ENCODE measurements at places on chromosomes 12 and 14.

DNA sequence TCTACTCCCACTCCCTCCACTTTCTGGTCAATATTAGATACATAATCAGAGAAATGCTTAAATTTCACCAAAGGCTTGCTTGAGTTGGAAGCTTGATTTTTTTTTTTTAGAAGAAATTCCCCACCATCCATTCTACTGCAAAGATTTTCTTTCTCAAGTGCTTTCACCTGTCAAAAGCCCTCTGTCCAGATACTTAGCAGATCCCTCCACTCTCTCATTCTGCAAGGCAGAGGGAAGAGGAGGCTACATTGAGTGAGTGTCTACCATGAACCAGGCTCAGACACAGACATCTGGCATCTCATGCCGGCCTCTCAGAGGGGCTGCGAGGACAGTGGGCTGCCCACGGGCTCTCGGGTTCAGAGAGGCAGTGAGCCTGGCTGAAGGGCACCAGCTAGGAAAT lies 127.6 kb upstream of the GSC start:
- DNase-seq: no peak

- DNase-seq: no peak
Measured at GRCh38 chr12:48388938-48389337, 38.2 kb upstream of the ZNF641 start.

GRCh38 chr12:77572371-77572770 lies 258.3 kb upstream of the NAV3 start:
- DNase-seq: no peak

DNA sequence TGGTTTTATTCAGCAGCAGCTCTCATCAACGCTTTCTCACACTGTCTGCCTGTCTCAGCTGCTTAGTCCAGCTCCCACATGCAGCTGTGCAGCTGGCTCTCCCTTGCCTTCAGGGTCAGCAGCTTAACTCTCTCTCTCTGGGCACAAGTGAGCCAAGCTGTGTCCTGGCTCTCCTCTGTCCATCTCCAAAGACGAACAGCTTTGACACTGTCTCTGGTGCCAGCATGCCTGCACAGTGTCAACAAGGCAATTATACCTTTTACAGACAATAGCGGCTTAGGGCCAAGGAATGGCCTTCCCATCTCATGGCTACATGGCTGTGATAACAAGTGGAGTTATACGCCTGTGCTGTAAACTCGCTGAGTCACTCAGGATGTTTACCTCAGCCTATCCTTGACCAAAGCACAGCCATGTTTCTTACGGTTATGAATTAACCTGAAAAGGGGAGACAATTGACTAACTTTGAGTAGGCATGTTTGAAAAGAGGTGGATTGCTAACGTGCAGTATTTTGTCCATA lies 38.4 kb upstream of the MANSC4 start:
- no peak for DNase-seq

DNA sequence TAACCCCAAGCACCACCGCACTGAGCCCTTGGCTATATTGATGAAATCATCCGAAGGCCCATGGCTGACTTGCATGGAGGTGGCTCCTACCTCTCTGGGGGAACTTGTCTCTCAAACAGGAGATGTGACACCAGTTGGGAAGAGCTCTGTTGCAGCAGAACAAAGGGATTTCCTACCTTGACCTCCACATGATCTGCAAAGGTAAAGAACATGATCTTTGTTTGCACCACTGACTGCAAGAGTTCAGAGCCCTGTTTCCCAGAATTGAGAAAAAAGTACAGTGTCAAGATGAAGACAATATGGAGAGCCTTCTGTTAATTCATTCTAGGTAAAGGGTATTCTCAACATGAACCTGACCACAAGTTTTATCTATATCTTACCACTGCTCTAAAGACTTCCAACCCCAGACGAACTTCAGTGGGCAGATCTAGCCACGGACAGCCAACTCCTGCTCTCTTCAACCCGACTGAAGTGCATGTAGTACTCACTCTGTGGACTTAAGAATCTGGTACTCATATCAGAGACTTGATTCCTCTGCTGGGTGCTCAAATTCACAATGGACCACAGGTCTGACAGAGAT lies 32.1 kb downstream of the ZFYVE26 start:
- no peak for DNase-seq

- DNase-seq: no peak
Measured at GRCh38 chr12:21823581-21823980, 49.1 kb upstream of the KCNJ8 start.

- no peak for DNase-seq
Measured at GRCh38 chr12:25789541-25789944, 168.9 kb upstream of the RASSF8 start.

DNA sequence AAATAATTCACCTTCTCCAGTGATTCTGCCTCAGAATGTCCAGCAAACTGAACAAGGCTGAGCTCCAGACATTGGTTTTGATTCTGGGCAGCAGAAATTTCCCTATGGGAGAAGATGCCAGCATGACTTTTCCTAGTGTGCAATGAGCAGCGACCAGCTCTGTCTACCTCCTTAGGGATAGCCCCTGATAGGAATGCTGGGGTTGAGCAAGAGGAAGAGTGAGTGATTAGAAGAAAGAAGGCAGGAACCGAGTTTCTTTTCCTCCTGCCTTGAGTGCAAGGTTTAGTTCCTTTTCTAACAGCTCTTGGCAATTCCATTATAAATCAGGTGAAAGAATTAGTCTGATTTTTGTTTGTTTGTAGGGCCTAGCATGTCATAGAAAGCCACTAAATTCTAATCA lies 379.0 kb downstream of the DAD1 start:
- no peak for DNase-seq

- DNase-seq: no peak
Measured at GRCh38 chr14:56874375-56874774, 64.1 kb upstream of the OTX2 start.

DNA sequence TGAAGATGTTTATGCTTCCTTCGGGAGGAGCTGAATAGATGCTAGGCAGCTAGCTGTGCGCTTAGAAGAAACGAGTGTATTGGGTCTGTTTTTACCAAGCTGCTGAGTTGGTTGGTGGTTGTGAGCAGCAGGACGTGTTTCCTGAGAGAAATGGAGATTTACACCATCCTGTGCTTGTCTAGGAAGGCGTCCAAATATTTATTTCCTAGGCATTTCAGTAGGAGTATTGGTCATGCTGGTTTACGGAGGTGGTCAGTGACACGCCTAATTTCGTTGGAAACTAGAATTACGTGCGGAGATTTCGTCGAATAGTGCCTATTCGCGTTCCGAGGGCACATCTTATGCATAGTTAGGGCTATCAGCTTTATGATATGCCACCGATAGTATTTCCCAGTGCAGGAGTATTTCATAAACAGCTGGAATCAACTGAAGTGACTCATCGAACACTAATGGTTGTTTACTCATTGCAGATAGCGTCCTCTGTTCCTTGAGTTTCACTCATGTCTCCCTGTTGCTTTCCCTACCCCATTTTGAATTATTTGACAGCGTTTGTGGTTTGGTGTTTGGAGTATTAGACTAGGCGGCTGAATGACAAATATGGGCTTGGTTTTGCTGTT lies 780 bp downstream of the TBC1D15 start:
- DNase-seq: no peak

DNA sequence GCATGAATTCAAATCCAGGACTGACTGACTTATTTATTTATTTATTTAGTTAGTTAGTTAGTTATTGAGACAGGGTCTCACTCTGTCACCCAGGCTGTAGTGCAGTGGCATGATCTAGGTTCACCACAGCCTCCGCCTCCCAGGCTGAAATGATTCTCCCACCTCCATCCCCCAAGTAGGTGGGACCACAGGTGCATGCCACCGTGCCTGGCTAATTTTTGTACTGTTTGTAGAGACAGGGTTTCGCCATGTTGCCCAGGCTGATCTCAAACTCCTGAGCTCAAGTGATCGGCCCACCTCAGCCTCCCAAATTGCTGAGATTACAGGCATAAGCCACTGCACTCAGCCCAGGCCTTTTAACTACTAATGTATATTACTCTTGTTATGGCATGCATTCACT lies 36.0 kb downstream of the BTG1 start:
- DNase-seq: no peak

- DNase-seq: no peak
Measured at GRCh38 chr12:66188584-66189485, at the start of gene IRAK3. Gene IRAK3 (plus strand): TSS chr12:66189214. CDS start chr12:66189300, 86 bp downstream.

GRCh38 chr12:46516933-46517578 lies 144.5 kb upstream of the SLC38A2 start:
- no peak for DNase-seq

- no peak for DNase-seq
Measured at GRCh38 chr12:65466911-65467310, 188.4 kb downstream of the MSRB3 start.

GRCh38 chr14:92570674-92571262 lies 57.2 kb downstream of the RIN3 start:
- no peak for DNase-seq

DNA sequence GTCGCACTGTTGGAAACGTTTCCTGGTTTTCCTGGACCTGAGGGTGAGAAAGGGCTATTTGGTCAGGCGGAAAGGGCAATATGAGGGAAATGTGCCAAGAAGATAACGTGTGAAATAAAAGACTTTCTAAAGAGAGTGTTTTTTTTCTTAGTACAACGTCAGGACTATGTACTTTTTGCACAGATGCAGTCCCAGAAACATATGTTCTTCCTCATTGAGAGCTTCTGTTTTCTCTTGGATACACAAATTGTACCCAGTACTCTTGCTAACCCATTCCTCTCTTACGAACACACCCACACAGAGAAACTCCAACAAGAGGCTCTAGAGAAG lies 669 bp upstream of the PKP2 start:
- no peak for DNase-seq

- DNase-seq: peak; percentile 73
Measured at GRCh38 chr14:20613094-20614037, 22.2 kb upstream of the RNASE12 start.

- peak; percentile 57 for DNase-seq
Measured at GRCh38 chr14:24271134-24271833, at the start of gene RABGGTA. Gene RABGGTA (minus strand): TSS chr14:24271597. CDS start chr14:24271115, 482 bp downstream.

- no peak for DNase-seq
Measured at GRCh38 chr12:128513331-128513730, 246.4 kb downstream of the TMEM132C start.

DNA sequence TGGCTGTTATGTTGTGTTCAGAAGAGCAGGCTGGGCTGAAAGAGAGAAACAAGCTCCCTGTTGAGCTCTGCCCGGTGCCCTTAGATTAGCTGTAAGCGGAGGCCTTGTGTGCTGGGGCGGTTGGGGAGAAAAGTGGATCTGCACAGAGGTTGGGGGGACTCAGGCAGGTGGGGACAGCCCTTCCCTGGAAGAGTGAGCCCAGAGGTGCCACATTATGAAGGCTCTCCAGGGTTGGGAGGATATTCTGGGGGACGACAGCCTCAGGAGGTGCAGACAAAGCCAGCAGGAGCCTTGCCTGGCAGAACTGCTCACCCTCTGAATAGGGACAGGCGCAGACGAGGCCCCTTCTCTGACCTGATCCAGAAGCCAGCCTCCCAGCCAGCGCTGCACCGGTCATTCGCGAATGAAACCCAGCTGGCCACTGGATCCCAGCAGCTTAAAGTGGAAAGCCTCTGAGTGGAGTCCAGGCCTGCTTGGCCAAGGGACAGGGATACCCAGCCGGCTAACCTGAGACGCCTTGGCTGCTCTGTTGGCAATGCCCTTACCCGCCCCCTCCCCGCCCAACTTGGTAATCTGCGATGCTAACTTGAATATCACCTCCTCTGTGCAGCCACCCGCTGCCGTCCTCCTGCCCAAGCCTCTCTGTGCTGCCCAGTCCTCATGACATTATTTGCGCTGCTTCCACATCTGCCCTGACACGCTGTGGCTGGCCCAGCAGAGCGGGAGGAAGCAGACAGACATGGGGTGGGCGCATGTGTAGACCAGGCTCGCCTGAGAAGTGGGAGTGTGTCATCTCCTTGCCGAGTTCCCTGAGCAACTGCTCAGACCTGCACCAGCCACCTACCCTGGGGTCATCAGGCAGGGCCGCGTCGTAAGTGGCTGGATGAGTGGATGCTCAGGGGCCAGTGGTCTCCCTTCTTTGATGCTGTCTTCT lies 5.6 kb downstream of the HIP1R start:
- no peak for DNase-seq

DNA sequence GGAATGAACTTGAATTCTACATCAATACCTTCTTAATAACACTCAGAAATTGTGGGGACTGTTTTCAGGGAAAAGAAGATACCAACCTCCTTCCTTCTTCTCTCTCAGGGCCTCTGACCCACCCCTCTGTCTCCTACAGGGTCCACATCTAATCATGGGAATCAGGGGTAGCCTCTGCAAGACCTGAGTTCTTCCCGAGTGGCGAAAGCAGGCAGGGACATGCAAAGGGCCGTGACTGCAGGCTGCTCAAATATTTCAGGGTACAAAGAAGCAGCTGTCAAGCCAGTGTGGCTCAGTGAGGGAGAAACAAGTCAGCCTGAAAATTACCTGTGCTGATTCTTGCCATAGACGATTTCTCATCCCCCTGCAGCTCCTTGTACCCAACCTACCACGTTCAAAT lies 123.1 kb upstream of the PARP11 start:
- DNase-seq: no peak

DNA sequence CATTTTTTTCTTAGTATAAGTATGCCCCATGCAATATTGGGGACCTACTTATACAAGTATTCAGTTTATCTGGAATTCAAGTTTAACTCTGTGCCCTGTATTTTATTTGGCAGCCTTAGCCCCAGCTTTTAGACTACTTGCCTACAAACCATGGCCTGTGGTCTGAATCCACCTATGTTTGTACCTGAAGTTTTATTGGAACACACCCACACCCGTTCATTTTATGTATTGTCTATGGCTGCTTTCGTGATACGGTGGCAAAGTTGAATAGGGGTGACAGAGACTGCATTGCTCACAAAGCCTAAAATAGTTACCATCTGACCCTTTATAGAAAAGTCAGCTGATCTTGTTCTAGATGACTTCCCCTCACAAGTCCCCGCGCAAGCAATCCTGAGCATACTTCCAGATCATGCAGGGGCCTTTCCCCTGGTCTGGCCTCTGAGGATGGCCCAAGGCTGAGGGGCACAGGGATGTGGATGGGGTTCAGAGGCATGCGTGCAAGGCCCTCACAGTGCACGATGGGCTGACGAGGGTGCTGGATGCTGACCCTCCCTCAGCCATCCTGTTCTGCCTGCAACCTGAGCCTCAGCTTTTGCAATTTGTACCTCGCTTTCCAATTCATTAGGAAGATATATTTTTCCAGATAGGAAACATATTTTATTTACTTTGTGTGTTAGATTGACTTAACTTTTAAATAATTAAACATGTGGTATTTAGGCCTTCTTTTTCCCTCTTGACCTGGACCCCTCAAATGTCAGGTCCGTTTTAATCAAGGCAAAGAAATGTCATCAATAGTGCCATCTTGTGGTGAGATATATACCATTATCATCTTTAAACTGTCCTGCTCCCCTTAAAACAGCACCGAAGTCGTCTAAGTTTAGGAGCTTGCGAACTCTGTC lies 527.3 kb upstream of the CCDC196 start:
- no peak for DNase-seq

GRCh38 chr12:109302358-109302757 lies 6.7 kb downstream of the FOXN4 start:
- no peak for DNase-seq
